ENCODE measurements at places on chromosomes 3 and 15.

GRCh38 chr15:29593111-29593510 is 229.2 kb downstream of the TJP1 start:
- no peak for DNase-seq

GRCh38 chr15:39666677-39667076 is 85.8 kb downstream of the THBS1 start:
- DNase-seq, result no peak

DNA sequence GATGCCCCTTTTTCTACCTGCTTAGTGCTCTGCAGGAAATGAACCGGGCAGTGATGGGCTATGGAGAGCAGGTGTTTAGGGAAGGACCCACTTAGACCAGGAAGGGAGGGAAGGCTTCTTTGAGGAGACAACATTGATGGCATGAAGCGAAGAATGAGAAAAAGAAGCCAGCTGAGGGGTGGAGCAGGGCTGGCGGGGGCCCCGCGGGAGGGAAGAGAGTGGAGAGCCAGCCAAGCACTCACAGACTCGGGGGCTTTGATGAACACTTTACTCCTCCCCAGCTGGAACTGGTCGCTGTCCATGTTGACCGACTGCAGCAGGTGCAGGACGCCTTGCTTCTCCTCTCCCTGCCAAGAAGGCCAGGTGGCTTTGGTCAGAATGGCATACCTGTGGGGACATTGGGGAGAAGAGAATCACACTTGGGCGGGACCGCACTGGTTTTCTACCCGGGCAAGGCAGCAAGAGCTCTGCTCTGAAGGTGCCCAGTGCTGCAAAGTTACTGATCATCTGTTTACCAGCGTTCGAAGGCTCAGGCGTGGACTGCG is 28.4 kb upstream of the LDHAL6B start:
- no peak for DNase-seq

DNA sequence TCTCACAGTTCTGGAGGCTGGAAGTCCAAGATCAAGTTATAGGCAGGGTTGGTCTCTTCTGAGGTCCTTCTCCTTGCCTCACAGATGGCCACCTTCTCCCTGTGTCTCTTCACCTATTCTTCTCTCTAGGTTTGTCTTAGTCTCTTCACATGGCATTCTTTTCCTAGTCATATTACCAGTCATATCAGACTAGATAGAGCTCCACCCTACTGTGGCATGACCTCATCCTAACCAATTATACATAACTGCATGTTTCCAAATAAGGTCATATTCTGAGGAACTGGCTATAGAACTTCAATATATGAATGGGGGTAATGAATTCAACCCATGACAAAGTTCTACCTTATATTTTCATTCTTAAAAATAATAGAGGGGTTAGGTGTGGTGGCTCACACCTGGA is 196.4 kb upstream of the UBE3A start:
- DNase-seq, result no peak

GRCh38 chr15:70357453-70357852 is 259.7 kb upstream of the TLE3 start:
- no peak for DNase-seq

GRCh38 chr3:186254676-186255650 is 107.1 kb downstream of the DGKG start:
- no peak for DNase-seq

DNA sequence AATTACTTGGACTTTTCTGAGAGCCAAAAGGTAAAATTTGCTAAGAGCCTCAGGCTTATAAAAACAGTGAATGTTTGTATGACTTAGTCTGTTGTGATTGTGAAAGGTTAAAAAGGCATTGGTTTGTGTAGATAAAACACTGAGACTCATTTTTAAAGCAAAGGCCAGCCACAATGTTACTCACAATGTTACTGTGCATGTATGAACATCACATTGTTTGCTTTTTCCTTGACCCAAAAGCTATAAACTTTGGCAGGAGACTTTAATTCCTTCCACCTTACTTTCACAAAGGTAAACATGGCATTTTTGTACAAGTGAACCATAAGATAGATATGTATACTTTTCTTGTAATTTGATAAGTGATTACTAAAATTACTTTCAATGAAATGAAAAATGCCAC is 70.5 kb downstream of the NPAP1 start:
- no peak for DNase-seq

DNA sequence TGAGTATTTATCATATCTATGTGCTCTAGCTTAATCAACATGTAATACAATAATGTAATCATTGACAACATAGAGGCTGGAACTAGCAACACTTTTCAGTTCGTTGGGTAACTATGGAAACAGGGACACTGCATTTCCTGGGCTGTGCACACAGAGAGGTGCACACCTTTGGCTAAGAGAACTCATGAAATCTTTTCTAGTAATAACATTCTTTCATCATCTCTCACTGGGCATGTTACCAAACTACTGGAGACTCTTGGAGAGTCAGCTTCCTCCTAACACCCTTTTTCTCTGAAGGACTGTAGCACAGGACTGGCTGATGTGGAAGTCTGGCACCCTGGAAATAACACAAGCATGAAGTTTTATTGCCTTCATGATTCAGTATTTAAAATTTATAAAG is 135.6 kb downstream of the KCNMB2 start:
- DNase-seq, result no peak
